NCI-H510A (cell line): ENCODE measurements at places on chromosomes 1 and 21.
A peak's percentile ranks its signal among the peaks of the same experiment; 100 is the strongest.

DNA sequence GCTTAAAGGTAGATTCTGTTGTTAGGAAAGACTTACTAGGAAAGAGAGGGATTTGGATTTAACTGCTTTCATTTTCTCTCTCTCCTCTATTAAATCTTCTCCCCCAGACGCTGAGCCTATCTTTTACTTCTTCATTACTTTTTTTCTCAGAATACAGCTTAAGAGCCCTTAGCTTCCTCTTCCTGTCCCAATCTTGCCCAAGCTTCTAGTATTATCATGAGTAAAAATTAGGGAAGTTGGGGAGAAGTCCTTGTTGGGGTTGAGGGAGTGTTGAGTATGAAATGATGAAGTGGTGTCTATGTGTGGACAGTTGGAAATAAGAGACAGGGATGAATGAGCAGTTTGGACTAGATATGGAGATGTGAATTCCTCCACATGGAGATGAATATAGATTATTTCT is 35.0 kb downstream of the ACP6 start:
- no peak for DNase-seq

DNA sequence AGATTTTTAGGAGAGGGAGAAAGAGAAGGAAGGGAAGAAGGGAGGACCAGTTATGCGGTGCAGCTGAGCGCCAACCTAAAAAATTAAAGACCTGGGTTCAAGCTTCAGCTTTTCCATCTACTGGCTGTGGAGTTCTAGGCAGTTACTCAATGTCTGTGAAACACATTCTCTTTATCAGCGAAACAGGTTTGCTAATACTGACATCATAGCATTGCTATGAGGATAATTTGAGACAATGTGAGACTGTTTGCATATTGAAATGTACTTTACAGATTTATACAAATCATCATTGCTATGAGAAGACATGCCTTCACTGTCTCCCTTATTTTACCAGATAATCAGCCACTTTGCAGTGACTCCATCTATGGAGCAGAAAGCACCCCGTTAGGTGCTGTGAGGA is 222.9 kb upstream of the SGIP1 start:
- no peak for DNase-seq

DNA sequence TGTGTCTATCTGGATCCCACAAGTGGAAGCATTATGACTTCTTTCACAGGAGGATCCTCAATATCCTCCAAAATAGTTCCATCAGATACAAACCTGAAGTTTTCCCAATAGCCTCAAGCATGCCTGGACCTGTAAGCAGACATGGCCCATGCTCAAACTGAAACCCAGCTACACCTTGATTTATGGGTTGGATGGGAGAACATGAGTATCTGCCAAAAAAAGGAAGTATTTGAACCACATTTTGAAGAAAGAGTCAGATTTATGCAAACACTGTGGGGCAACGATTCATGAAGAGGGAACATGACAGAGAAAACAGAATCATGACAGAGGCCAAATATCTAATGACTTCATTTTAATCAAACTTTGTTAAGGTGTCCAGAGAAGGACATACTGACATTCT is 351.0 kb upstream of the NFIA start:
- no peak for DNase-seq

DNA sequence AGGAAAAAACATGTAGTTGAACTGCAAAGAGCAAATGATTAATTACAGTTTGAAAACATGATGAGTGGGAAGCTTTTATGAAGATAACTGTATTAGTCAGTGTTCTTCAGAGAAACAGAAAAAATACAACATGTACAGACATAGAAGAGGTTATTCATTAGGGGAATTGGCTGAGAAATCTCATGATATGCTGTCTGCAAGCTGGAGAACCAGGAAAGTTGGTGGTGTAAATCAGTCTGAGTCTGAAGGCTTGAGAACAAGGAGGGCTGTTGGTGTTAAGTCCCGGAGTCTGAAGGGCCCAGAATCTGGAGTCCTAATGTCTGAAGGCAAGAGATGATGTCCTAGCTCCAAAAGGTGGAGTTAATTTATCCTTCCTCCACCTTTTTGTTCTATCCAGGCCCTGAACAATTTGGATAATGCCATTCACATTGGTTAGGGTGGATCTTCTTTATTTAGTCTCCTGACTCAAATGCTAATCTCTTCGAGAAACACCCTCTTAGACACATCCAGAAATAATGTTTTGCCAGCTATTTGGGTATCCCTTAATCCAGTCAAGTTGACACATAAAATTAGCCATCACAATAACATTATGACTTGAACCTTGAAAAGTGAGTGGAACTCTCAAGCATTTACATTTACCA is 672.9 kb upstream of the PTBP2 start:
- DNase-seq, result no peak

GRCh38 chr1:91689641-91690481 is 189.2 kb downstream of the CDC7 start:
- no peak for DNase-seq

DNA sequence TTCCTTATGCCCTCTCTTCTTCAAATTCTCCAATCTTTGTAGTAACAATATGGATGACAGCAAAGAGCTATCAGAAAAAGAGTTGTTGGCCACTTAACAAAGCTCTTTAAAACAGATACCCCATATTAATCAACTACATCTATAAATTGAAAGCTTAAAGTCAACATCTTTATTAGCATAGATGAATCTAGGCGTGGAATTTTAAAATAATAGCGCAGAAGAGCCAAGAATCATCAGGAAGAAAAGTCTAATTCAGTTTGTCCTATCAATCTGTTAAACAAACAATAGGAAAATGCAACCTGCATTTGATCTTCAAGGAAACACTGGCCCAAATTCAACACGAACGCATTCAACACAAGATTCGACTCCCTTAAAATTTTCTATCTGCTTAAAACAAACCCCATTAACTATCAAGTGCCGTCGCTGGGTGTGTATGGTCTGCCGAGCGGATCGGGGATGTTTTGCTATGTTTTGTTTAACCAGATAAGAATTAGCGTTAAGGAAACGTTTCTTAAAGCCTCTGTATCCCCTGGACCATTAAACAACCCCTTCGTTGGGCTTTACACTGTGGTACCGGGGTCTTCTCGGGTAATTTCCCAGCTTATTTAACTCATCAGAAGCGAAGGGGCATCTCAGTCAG is 1.0 kb downstream of the LYST start:
- no peak for DNase-seq

- DNase-seq, result no peak
Measured at GRCh38 chr1:99980928-99981327, 11.1 kb downstream of the SLC35A3 start.

- DNase-seq, result no peak
Measured at GRCh38 chr1:235999259-235999925, 65.5 kb downstream of the NID1 start.

DNA sequence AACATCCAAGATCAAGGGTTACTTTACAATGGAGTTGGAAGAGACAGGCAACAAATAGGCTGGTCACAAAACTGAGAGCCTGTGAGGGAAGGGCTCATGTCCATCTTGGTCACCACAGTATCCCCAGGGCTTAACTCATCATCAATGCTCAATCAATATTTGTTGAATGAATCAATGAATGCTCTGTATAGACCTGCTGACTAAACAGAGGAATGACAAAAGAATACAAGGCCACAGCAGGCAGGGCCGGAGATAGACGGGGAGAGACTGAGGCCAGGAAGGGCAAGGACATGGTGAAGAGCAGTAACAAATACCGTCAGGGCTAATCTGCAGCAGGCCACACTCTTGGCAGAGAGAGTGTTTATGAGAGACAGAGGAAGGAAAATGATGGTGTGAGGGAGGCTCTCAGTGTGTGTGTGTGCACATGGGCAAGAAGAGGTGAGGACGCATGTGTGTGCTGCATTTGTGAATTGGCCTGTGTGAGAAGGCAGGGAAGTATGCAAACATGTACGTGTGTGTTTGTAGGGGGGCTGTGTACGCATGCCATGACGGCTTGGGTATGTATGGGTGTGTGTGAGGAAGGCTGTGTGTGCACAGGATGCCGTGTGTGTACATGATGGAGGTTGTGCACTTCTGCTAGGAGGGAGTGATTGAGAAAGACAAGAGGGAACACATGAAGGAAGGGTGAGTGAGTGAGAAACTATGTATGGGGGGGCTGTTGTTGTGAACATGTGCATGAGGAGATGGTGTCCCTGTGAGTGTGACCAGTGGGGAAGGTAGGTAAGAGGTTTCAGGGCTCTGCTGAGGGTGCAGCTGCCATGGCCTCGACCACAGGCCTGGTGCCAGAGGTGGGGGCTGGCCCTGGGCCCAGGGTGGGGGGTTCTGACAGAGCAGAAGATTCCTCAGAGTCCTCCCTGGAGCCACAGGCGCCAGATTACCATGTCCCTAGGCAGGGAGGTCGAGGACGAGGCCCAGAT is 15.4 kb downstream of the AHDC1 start:
- DNase-seq, result no peak

DNA sequence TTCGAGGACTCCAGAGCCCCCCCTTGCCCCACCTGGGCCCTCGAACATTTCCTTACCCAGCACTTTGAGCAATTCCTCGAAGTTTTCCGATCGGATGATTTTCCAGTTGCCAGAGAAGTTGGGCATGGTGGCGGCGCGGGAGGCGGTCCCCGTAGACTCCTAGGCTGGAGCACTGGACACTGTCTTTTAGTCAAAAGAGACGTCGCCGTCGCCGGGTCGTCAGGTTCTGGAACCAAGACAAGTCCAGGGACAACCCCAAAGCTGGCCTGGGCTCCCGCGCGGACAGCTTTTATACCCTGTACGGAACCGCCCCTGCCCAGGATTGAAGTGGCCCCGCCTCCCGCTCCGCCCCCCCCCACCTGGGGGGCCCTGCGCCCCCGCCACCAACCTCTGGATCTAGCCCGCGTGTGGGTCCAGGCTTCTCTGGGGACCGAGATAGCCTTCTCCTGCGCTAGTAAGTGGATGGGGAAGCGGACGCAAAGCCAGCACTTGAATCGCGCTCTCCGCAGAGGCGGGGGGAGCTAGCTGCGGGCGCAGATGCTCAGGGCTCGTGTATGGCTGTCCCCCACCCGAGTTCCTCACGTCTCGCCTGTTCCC is at the start of gene CRABP2:
Gene CRABP2, minus strand, starts transcription at position 263 of the 597 bp plus-strand sequence. Its CDS starts 137 bp downstream, at position 126.
- DNase-seq, result no peak

- DNase-seq, result no peak
Measured at GRCh38 chr1:59580257-59580656, 234.5 kb upstream of the HOOK1 start.

DNA sequence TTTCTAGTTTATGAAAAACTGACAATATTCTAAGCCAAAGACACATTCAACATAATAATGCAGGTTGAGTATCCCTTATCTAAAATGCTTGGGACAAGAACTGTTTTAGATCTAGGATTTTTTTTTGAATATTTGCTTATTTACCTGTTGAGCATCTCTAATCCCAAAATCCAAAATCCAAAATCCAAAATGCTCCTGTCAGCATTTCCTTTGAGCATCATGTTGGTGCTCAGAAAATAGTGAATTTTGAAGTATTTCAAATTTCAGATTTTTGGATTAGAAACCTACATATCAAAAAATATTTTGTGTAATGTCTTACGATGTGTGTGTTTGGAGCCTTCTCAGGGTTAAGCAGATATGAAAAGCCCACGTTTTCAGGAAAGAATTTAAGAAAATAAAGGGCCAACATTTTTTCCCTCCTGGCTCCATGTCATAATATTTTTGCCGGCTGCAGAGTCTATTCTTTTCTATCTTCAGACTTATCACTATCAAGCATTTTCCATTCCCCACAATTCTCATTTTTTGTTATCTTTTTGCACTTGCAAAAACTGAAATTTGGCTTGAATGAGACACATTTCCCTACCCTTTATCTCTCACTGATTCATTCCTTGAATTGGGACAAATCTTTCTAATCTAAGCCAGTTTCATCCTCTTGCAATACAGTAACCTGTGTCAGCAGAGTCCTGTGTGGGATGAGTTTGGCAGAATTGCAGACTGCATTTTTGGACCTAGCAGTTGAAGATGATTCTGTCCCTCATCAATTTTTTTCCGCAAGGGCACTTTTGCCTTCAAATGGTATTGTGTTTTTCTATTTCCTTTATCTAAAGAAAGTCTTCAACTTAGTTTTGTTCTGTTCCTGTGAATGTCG is 233.9 kb downstream of the DISC1 start:
- no peak for DNase-seq

- peak; percentile 78 for DNase-seq
Measured at GRCh38 chr1:31762726-31763670, 1.1 kb downstream of the ADGRB2 start.

- DNase-seq, result no peak
Measured at GRCh38 chr1:58441699-58442098, 104.8 kb downstream of the OMA1 start.

GRCh38 chr1:229199261-229200243 is 71.4 kb upstream of the RAB4A start:
- DNase-seq, result peak; percentile 67

- no peak for DNase-seq
Measured at GRCh38 chr1:63413394-63413793, 46.0 kb downstream of the ALG6 start.

GRCh38 chr21:44911068-44911383 is 9.7 kb downstream of the ITGB2 start:
- DNase-seq, result no peak

DNA sequence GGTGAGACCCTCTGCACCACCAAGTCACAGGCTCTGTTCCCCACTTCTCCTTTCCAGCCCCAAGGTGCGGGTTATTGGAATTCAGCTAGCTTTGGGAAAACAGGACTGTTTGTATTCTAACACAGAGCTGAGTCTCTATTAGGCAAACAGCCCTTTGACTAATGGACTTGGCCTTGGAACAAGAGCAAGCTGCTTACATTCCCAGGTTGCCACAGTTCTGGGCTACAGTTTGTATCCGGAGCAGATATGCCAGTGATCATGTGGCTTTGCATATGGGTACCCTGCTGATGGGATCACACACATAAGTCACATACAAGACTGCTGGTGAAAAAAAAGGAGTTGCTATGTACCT is 110.5 kb upstream of the COA6 start:
- no peak for DNase-seq

DNA sequence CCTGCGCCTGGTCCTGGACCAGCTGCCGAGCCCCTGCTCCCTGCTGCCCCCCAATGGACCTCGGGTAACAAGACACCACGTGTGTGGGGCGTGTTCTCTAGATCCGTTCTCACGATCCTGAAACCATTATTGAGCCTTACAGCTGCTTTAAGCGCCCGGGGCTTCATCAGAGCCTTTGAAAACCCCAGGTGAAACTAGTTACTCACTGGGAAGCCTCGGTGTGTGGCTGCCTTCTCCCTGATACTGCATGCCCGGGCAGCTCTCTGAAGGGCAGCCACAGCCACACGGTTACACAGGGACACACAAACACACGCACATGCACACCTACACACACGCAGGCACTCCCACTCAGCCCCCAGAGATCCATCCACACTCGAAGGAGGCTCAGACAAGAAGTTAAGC is 5.3 kb downstream of the HES2 start:
- DNase-seq, result no peak

- no peak for DNase-seq
Measured at GRCh38 chr1:58618303-58618702, 41.3 kb upstream of the TACSTD2 start.

- peak; percentile 85 for DNase-seq
Measured at GRCh38 chr1:89843273-89844130, 22.7 kb downstream of the LRRC8D start.
